ENCODE measurements at places on chromosomes 1 and 21. TPM values are rescaled to one million over a fixed set of nuclear protein-coding genes. Genes with fewer than 3 reads are reported as not detected.

Gene CCDC181
- total RNA-seq, result not detected

Gene OR6K3
- not detected for total RNA-seq

Gene F3
- 2.0 TPM for total RNA-seq

Gene C1orf232
- total RNA-seq, result not detected

Gene ADCY10
- 5.5 TPM for total RNA-seq

Gene CDA
- 29.7 TPM for total RNA-seq

Gene THEMIS2
- 4.3 TPM for total RNA-seq

Gene LCE1F
- total RNA-seq, result not detected

Gene EFHD2
- 11.4 TPM for total RNA-seq

Gene KRTAP11-1
- not detected for total RNA-seq

Gene KRTAP12-2
- not detected for total RNA-seq

Gene RNASEL
- 2.2 TPM for total RNA-seq

Gene SLC45A1
- 0.20 TPM for total RNA-seq

Gene HIVEP3
- total RNA-seq, result 2.6 TPM

Gene FMO3
- total RNA-seq, result 360 TPM

Gene MYBPH
- total RNA-seq, result not detected

Gene CACNA1S
- total RNA-seq, result not detected

Gene PLEKHG5
- total RNA-seq, result 1.1 TPM

Gene CFHR4
- 97.9 TPM for total RNA-seq

Gene SPRR2F
- not detected for total RNA-seq

Gene SIPA1L2
- total RNA-seq, result 3.0 TPM

Gene OR10J1
- total RNA-seq, result not detected

Gene PPM1J
- total RNA-seq, result 0.33 TPM

Gene MATN1
- total RNA-seq, result not detected

Gene TNNT2
- 0.33 TPM for total RNA-seq

Gene HSD3B2
- total RNA-seq, result 0.83 TPM
